Frontal cortex (tissue), 4 donors: ENCODE measurements at places on chromosomes 16 and 17. TPM values are rescaled to one million over a fixed set of nuclear protein-coding genes. Genes with fewer than 3 reads are reported as not detected.

Gene ABCC12
- 0.41 TPM for total RNA-seq

Gene WSCD1
- total RNA-seq: 22.0 TPM

Gene CLDN9
- not detected for total RNA-seq

Gene TMEM92
- not detected for total RNA-seq

Gene C17orf67
- 2.0 TPM for total RNA-seq

DNA sequence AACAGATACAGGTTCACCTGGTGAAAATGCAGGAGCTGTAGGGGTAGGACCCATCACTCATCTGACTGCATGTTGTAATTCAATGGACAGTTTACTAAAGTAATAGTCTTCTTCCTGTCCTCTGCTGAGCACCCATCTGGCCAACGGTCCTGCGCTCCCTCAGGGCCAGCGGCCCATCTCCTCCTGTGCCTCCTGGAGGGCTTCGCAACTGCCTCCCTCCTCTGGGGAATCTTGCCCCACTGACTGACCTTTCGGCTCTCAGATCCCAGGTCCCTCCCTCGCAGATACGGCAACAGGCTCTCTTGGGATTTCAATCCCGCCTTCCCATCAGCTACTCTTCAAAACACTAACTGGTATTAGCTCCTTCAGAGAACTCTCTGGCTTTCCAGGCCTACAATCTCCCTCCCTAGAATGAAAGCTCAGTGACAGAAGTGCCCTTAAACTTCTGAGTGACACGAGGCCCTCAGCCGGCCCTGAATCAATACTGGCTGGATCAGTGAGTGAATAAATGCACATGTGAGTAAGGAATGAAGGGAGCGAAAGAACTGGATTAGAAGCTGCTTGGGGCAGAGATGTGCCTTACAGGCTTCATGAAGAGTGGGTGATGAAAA lies 1.3 kb downstream of the PEMT start:
- DNase-seq: no peak

DNA sequence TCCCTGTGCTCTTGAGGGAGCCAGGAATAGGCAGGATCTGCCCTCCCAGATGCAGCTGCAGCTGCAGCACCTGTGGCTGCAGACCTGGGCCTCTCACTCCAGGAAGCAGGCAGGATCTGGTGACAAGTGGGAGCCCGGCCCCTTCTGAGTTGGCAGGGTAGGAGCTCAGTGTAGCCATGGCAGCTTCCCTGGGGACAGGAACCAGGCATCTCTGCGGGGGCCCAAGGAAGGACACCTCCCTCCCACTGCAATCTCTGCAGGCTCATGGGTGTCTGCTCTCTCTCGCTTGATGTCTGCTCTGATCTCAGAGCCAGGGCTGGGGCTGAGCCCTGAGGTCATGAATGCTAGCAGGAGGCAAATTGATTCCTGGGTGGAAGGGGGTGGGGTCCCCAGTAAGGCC lies 592.5 kb upstream of the CA10 start:
- no peak for DNase-seq

GRCh38 chr17:69175625-69176456 lies 34.1 kb upstream of the ABCA6 start:
- no peak for DNase-seq
